ENCODE measurements at places on chromosomes 3 and 15. TPM values are rescaled to one million over a fixed set of nuclear protein-coding genes. Genes with fewer than 3 reads are reported as not detected.
A peak's percentile ranks its signal among the peaks of the same experiment; 100 is the strongest.

DNA sequence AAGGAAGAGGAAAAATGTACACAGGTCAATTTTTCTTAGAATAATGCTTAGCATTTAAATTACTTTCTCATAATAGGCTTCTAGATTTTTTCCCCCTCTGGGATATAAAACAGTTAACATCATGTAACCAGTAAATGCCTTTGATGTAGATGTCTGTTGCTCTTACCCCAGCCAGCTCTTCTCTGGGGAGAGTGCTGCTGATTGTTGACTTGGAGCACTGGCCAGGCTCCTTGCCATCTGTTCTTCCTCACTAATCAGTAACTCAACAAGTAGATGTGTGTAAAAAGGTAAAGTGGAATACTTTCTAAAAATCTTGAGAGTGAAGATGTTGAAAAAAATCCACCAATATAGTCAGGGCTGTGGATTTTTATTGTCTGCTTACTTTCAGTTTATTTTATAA is 42.2 kb downstream of the RIOX2 start:
- H3K27ac ChIP-seq = no peak overlapping the region
- no peak for DNase-seq
- no peaks in the 10 kb centered on the region for H3K4me1 ChIP-seq
- no peak overlapping the region for H3K4me3 ChIP-seq

DNA sequence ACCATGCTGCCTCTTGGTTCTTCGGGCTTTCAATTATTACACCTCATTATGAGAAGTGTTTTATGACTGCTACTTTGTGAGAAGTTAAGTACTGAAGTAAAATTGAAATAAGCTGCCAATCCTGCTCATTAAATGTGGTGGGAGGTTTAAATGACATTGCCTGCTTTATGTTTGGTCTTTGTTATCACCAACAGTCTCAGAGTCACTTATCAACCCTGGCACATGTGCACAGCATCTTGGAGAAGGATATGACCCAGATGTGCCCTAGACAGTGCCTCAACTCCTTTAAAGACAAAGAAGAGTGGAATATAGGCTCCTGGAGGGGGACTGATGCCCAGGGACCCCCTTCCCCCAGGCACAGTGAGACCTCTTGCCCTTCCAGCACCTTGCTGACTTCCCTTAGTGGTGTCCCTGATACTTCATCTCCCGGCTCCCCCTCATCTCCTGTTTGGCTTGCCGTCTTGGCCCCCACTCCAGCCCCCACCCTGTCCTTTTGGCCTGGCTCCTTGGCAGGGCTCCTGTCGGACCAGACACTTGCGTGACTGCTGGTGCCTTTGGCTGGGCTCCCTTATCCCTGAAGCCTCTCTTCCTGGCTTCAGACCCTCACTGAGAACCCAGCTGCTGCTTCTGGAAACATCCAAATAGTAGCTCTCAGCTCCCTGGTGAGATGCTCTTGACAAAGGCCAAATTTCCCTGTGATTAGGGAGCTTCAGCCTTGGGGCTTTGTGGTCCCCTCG is 39.8 kb downstream of the ARHGAP31 start:
- H3K36me3 ChIP-seq = peaks cover 4% of the 10 kb centered on the region
- H3K27me3 ChIP-seq = no peaks in the 10 kb centered on the region
- no peak overlapping the region for H3K4me3 ChIP-seq
- H3K27ac ChIP-seq = no peak overlapping the region
- DNase-seq = no peak

DNA sequence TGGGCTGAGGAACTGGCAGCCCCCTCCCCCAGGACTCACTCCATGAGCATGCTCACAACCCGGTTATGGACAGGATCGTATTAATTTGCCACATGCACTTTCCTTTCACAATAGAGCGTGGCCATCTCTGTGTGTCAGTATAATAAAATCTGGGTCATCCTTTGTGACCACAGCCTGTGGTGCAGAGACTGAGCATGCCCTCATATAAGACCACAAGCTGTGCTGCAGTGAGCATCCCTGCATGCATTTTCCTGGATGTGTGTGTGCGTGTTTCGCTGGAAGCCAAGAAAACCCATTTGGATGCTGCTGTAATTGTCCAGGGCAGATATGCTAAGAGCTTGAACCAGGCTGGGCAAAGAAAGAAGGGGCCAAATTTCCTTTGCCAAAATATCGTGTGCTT is 39.7 kb downstream of the CYP11A1 start:
- H3K4me3 ChIP-seq = no peak overlapping the region
- no peak overlapping the region for H3K27ac ChIP-seq
- H3K4me1 ChIP-seq = no peaks in the 10 kb centered on the region

GRCh38 chr3:129695230-129695629 is 88.8 kb upstream of the PLXND1 start:
- H3K4me3 ChIP-seq = no peak overlapping the region
- H3K27ac ChIP-seq = no peak overlapping the region
- no peaks in the 10 kb centered on the region for H3K36me3 ChIP-seq
- no peaks in the 10 kb centered on the region for H3K4me1 ChIP-seq
- no peaks in the 10 kb centered on the region for H3K27me3 ChIP-seq

GRCh38 chr15:25863111-25863967 is at the start of gene ATP10A:
TSS of gene ATP10A (minus strand) at chr15:25863327. CDS start at chr15:25863096, 231 bp downstream.
- no peaks in the 10 kb centered on the region for H3K27me3 ChIP-seq
- no peak within 1 kb of the TSS for H3K4me3 ChIP-seq
- H3K36me3 ChIP-seq = no peaks in the 10 kb centered on the region
- no peak for DNase-seq

DNA sequence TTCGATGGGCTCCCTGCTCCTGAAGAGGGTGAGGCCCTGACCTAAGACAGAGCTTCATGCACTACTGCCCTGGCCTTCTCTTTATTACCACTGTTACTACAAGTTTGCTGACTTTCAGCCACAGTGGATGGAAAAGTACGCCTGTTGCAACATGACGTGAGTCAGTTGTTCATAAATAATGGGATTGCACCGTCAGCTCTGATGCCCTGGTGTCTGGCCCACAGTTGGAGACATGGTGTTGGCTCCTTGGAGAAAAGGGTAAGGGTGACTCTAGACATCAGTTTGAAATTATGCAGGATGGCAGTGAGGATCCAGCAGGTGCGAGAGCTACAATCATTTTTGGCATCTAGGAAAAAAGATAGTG is 5.5 kb downstream of the PAQR5 start:
- peaks cover 7% of the 10 kb centered on the region for H3K4me1 ChIP-seq
- H3K36me3 ChIP-seq = no peaks in the 10 kb centered on the region
- H3K27me3 ChIP-seq = peaks cover 12% of the 10 kb centered on the region
- H3K27ac ChIP-seq = no peak overlapping the region
- DNase-seq = no peak

- peak; percentile 53 for DNase-seq
- peaks cover 70% of the 10 kb centered on the region for H3K36me3 ChIP-seq
- H3K4me3 ChIP-seq = no peak overlapping the region
- H3K27ac ChIP-seq = no peak overlapping the region
- no peaks in the 10 kb centered on the region for H3K27me3 ChIP-seq
- no peaks in the 10 kb centered on the region for H3K4me1 ChIP-seq
Observed at GRCh38 chr15:39593071-39593655, 12.3 kb downstream of the THBS1 start.

DNA sequence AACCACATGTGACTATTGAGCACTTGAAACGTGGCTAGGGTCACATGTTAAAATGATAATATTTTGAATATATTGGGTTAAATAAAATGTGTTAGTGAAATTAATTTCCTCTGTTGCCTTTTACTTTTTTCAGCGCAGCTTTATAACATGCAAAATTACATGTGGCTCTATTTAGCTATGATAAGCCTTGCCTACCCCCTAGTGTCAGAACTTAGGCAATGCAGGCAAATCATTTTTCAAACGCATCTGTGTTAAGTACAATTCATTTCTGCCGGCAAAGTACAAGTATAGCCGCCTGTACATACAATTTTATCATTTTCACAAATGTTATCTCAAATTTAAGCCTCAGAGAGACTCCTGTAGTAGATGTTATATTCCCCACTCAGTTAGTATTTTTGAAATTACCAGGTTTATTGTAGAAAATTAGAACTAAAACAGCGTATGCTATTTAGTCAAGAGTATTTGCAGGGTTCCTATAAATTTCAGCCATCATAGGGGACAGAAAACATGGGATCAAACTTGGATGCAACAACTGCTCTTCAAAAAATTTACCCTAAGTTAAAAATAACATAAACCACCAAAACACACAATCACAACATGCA is 56.1 kb downstream of the TAFA4 start:
- DNase-seq = peak; percentile 73
- no peaks in the 10 kb centered on the region for H3K4me1 ChIP-seq
- peaks cover 4% of the 10 kb centered on the region for H3K27me3 ChIP-seq
- no peak overlapping the region for H3K27ac ChIP-seq
- H3K36me3 ChIP-seq = no peaks in the 10 kb centered on the region

GRCh38 chr15:101528917-101529299 is 39.4 kb upstream of the PCSK6 start:
- H3K27me3 ChIP-seq = no peaks in the 10 kb centered on the region
- no peaks in the 10 kb centered on the region for H3K36me3 ChIP-seq

The P2RY12 gene
- not detected for total RNA-seq

DNA sequence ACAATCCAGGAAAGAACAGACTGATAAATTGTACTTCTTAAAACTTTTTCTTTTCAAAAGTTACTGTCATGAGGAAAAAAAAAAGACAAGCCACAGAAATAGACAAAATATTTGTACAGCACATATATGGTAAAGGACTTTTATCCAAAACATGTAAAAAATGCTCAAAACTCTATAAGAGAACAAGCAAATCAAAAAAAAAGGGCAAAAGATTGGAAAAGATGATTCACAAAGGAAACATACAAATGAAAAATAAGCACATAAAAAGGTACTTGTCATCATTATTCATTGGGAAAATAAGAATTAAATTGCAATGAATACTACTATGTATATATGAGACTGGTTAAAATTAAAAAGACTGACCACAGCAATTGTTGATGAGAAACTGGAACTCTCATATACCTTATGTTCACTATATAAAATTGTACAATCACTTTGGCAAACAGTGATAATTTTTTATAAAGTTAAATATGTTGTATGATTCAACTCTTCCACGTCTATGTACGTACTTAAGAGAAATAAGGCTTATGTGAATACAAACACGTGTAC is 39.7 kb downstream of the DIPK2A start:
- H3K27me3 ChIP-seq = no peaks in the 10 kb centered on the region
- H3K36me3 ChIP-seq = no peaks in the 10 kb centered on the region
- H3K4me1 ChIP-seq = no peaks in the 10 kb centered on the region
- DNase-seq = no peak

GRCh38 chr3:130915567-130916292 is 21.8 kb downstream of the ATP2C1 start:
- no peaks in the 10 kb centered on the region for H3K36me3 ChIP-seq
- H3K4me3 ChIP-seq = no peak overlapping the region
- no peak overlapping the region for H3K27ac ChIP-seq
- no peaks in the 10 kb centered on the region for H3K27me3 ChIP-seq
- DNase-seq = no peak

- H3K4me3 ChIP-seq = no peak overlapping the region
- no peak overlapping the region for H3K27ac ChIP-seq
- peaks cover 24% of the 10 kb centered on the region for H3K27me3 ChIP-seq
Observed at GRCh38 chr15:38164507-38164906, 88.1 kb upstream of the SPRED1 start.

DNA sequence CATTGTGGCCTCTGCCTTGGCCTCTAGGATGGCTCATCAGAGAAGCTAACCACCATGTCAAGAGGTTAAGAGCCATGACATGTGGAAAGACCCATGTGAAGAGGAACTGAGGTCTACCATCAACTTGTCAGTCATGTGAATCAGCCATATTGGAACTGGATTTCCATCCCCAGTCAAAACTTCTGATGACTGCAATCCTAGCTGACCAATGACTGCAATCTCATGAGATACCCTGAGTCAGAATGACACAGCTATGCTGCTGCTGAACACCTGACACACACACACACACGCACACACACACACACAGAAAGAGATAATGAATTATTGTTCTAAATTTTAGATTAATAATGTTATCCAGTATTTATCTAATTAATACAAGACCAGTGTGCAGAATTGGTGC is 337.5 kb upstream of the LMCD1 start:
- DNase-seq = no peak
- H3K4me3 ChIP-seq = no peak overlapping the region
- H3K36me3 ChIP-seq = no peaks in the 10 kb centered on the region
- no peaks in the 10 kb centered on the region for H3K27me3 ChIP-seq
- H3K27ac ChIP-seq = no peak overlapping the region
- no peaks in the 10 kb centered on the region for H3K4me1 ChIP-seq

Data from endothelial cell of umbilical vein (primary cell).